HAP-1 (cell line): ENCODE measurements at places on chromosomes 3 and 15.

DNA sequence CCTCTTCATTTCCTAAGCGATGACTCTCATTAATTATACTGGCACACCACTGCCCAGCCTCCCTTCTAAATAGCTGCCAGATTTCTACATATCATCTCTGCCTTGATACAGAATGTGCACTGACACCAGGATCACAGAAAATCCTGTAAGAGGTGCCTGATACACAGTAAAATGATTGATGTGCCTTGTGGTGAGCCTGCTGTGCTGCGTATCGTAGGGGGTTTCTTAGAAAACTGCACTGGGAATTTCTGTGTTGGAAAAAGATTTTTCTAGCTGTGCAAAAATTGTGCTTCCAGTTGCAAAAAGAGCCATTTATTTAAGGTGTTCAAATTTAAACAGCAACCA lies 3.0 kb upstream of the PLCH1 start:
- no peak for DNase-seq

- no peak for DNase-seq
These were observed 1005.9 kb downstream of the ZPLD1 start for GRCh38 chr3:103440539-103441203.

DNA sequence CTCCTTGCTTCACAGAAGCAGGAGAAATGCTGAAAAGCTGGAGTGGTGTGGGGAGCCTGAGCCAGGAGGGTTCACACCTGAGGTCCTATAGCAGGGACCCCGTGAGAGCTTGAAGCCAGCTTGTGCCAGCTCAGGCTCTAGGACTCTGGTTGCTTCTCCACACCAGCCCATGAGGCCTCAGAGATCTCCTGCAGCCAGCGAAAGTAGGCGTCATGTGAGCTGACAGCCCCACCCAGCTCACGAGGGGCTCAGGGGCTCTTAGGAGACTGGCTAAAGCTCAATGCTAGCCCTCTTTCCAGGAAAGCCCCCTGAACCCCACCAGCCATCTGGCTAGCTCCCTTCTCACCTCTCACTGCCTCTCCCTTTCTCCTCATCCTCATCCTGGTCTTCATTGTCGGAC lies 16.9 kb upstream of the CPEB1 start:
- DNase-seq, result no peak

DNA sequence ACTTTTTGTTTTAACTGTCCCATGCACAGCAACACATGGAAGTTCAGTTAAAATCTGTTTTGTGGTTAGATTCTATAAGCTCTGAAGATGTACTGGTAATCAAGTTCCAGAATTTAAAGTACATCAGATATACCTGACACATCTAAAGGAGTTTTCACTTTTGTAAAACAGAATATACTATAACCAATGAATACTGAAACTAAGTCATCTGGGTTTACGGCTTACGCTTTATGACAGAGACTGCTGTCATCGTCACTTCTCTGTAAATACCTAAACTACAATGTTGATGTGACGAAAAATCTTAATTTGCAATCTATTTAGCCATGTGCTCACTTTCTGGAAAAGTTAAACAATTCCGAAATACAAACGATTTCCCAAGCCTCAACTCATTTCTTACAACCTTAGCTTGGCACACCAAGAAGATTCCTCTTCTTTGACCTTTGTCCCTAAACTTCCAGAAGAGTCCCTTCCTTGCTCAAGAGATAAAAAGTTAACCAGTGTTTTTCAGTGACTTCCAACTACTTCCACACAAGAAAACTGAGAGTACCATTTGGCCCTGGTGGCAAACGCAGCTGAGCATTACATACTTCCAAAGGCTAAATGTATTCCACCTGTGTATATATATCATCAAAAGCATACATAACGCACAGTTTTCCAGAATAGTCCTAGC lies 56.8 kb upstream of the NEK10 start:
- no peak for DNase-seq

DNA sequence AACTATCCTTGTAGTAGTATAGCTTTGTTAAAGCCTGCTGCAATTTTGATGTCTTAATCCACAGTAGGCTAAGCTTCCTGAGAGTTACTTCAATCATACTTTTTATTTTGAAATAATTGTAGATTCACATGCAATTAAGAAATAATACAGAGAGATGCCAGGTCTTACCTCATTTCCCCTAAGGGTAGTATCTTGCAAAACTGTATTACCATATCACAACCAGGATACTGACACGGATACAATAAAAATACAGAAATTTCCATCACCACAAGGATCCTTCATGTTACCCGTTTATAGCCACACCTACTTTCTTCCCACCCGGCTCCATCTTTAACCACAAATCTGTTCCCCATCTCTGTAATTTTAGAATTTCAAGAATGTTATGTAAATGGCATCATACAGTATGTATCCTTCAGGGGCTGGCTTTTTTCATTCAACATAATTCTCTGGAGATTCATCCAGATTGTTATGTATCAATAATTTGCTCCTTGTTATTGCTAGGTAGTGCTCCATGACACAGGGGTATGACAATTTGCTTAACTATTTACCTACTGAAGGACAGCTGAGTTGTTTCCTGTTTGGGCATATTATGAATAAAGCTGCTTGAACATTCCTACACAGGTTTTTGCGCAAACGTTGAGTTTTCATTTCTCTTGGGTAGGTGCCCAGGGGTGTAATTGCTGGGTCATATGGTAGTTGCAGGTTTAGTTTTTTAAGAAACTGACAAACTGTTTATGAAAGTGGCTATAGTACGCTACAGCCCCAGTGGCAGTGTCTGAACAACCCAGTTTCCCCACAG lies 21.6 kb downstream of the BDH1 start:
- DNase-seq, result no peak

DNA sequence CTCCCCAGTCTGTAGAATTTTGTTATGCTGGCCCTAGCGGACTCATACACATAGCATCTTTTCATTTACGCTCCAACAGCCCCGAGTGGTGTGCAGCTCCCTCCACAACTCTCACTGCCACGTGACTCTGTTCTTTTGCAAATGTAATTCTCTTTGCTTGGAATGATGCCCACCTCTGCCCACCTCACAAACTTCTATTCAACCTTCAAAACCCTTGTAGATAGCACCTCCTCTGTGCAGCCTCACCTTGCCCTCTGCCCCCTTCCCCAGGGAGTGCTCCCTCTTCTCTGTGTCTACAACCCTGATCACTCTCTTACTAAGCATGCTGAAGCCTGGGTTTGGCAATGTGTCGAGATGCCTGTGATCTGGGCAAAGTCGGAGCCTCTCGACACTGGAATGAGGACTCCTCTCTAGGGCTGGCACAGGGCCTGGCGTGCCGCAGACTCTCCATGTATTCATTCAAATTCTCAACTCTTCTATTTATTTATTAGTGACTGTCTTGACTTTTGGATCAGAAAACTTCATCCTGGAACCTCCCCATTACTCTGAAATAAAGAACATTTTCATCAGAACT lies 73.5 kb downstream of the MGLL start:
- DNase-seq, result no peak

GRCh38 chr3:73206030-73206429 lies 144.6 kb downstream of the EBLN2 start:
- peak; percentile 51 for DNase-seq

DNA sequence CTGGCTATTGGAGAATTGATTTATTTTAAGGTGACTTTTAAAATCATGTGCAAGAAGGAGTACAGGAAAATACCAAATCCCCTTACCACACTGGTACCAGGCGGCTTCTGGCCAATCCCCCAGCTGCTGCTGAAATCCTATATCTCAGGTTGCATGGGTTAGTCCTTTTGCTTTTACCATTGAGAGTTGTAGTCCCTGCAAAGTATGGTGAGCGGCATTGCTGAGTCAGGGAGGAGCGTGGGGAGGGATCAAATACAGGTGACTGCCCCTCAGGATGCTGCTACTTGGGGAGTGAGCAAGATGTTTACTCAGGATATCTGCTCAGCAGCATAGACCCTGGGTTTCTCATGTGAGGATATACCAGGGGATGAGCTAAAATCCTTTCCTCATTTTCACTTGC lies 131.9 kb upstream of the STAC start:
- DNase-seq, result no peak

GRCh38 chr3:51669241-51670052 lies 1.6 kb upstream of the TEX264 start:
- DNase-seq, result peak; percentile 92

GRCh38 chr3:171904829-171905228 lies 61.7 kb downstream of the TMEM212 start:
- DNase-seq, result no peak

DNA sequence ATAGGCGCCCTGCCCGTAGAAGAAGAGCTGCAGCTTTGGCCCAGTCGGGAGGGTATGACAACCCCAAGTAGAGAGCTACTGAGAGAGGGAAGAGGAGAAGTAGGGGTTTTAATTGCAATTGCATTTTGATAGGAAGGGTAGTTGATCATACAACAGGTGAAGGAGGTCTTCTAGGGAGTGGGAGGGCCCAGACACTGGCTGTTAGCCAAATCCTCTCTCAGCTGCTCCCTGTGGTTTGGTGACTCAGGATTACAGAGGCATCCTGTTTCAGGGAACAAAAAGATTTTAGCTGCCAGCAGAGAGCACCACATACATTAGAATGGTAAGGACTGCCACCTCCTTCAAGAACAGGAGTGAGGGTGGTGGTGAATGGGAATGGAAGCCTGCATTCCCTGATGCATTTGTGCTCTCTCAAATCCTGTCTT lies 408.9 kb upstream of the THBS1 start:
- peak; percentile 63 for DNase-seq

DNA sequence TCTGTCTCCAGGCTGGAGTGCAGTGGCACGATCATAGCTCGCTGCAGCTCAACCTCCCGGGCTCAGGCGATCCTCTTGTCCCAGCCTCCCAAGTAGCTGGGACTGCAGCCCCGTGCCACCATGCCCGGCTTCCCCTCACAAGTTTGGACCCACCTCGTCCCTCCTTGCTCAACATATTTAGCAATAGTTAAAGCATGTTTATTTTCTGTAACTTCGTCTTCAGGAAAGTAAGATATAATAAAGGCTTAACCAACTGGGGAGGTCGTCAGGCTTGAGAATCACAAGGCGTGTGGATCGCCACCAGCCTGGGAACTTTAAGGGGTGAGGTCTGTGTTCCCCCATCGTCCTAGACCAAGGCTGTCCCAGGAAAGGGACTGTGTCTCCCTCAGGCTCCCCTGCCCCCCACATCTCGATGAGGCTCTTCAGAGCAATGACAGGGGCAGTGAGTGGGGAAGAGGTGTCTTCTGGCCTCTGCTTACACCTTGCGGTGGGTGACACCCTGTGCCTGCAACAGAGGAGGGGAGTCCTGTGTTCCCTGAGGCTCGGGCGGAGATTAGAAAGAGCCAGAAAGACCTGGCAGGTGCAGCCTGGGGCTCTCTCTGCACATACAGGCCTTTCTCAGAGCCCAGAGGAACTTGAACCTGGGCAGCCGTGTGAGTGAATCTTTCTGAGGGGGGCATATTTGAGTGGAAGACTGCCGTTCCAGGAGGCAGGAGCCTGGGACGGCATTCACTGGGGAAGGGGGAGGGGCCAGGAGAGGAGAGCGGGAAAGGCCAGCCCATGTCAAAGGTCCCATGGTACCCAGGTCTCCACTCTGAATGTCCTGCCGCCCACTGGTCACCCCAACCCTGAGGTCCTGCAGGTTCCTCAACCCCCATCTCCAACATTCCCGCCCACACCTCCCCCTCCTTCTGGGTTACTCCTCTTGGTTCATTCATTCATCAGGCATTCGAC lies 152.3 kb downstream of the SMAD6 start:
- DNase-seq, result peak; percentile 29

GRCh38 chr3:123357275-123357674 lies 91.6 kb downstream of the ADCY5 start:
- DNase-seq, result no peak

- no peak for DNase-seq
These were observed 5.2 kb downstream of the DNAJC13 start for GRCh38 chr3:132422531-132422930.

GRCh38 chr15:29542994-29543393 lies 273.4 kb upstream of the NSMCE3 start:
- DNase-seq, result no peak

- DNase-seq, result no peak
These were observed 24.5 kb upstream of the SLC7A14 start for GRCh38 chr3:170610321-170610884.

GRCh38 chr15:59237119-59237855 lies 30.6 kb downstream of the LDHAL6B start:
- no peak for DNase-seq

- DNase-seq, result no peak
These were observed 24.9 kb upstream of the SENP5 start for GRCh38 chr3:196842567-196843434.

GRCh38 chr3:172084871-172085556 lies 45.6 kb downstream of the FNDC3B start:
- DNase-seq, result no peak

DNA sequence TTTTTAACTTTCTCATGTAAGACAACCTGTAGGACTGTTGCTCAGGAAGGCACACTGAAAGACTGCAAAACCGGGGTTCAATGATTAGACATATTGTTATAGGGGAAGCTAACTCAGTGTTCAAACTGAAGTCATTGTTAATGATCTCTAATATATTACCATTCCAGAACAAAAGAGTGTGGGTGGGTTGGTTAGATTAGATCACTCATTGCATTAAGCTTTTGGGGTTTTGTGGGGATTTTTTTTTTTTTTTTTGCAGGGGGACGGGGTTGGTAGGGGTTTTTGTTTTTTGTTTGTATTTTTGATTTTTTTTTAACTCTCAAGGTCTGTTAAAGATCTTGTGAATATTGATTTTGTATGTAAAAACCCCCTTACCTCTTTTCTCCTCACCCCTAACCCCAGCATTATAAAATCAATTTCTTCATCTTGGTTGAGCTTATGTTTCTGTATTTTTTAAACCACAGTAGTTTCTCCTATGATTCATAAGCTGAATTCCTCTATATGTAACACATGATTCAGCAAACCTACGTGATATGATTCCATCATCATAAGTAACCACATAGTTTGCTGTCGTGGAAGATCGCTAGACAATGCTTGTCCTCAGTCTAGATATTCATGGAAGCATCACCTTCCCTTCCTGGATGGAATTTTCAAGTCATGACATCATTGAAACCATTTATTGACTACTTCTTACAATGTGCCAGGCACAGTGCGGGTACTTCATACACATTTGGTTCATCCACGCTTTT lies 544.1 kb upstream of the MDFIC2 start:
- DNase-seq, result no peak

GRCh38 chr3:33152363-33153360 lies 38.8 kb downstream of the CRTAP start:
- no peak for DNase-seq

- DNase-seq, result no peak
These were observed 70.1 kb downstream of the AAGAB start for GRCh38 chr15:67184208-67184925.

GRCh38 chr15:66845266-66845785 lies 143.3 kb downstream of the SMAD6 start:
- DNase-seq, result no peak
